ENCODE measurements at places on chromosomes 6 and 20.

GRCh38 chr6:130324657-130325056 is 41.2 kb upstream of the TMEM200A start:
- no peak for DNase-seq

DNA sequence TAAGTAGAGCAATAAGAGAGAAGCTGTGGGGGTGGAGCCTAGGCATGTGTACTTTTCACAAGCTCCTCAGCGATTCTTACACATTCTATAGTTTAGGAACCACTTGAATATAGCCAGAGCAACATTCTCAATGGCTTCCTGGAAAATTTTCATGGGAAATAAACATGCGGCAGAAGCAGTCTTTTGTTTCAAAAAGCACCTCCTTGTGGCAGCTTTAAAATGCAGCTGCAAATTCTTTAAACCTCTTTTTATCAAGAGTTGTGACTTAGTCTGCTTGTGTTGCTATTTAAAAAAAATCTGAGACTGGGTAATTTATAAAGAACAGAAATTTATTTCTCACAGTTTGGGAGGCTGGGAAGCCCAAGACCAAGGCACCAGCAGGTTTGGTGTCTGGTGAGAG is 23.8 kb downstream of the NKX2-2 start:
- no peak for DNase-seq

- DNase-seq: no peak
These were observed 2.7 kb upstream of the TRERF1 start for GRCh38 chr6:42454428-42454791.

- no peak for DNase-seq
These were observed 332.2 kb upstream of the RSPO3 start for GRCh38 chr6:126786262-126786661.

- DNase-seq: no peak
These were observed 3.8 kb downstream of the RSPO4 start for GRCh38 chr20:998231-998830.

- no peak for DNase-seq
These were observed 13.3 kb upstream of the MAP7 start for GRCh38 chr6:136563386-136564152.

- no peak for DNase-seq
These were observed 81.1 kb downstream of the CD40 start for GRCh38 chr20:46199198-46199597.
